CD8-positive, alpha-beta memory T cell (primary cell): ENCODE measurements at places on chromosomes 2 and 18. TPM values are rescaled to one million over a fixed set of nuclear protein-coding genes. Genes with fewer than 3 reads are reported as not detected.
A peak's percentile ranks its signal among the peaks of the same experiment; 100 is the strongest.

- DNase-seq: no peak
Observed at GRCh38 chr2:15729709-15730544, 138.3 kb downstream of the DDX1 start.

- no peak for DNase-seq
Observed at GRCh38 chr2:43331422-43331821, 105.0 kb upstream of the ZFP36L2 start.

DNA sequence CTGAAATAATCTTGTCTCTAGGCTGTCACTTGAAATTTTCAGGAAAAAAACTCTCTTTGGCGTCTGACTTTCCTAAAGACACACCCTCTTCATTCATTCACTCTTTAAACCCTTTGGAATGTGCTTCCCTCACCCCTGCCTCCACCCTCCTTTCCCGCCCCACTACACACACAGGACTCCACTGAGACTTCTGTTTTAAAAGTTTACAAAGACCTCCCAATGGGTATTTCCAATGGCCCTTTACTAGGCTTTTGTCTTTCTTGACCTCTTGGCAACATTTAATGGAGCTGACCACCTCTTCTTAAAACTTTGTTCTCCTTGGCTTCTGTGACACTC, 96.1 kb downstream of the RBMS1 start:
- no peak for DNase-seq

DNA sequence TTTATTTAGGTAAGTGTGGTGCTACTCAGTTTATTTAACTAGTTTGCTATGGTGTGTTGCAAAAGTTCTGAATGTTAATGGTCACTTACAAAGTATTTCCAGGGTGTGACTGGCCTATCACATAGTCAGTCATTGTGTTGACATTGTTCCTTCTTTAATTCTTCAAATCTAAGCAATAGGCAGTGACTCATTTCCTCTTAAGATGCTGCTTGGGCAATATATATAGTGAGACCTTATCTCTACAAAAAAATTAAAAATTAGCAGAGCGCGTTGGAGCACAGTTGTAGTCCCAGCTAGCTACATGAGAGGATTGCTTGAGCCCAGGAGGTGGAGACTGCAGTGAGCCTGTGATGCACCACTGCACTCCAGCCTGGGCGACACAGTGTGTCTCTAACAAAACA, 5.8 kb upstream of the CCDC88A start:
- no peak for DNase-seq

DNA sequence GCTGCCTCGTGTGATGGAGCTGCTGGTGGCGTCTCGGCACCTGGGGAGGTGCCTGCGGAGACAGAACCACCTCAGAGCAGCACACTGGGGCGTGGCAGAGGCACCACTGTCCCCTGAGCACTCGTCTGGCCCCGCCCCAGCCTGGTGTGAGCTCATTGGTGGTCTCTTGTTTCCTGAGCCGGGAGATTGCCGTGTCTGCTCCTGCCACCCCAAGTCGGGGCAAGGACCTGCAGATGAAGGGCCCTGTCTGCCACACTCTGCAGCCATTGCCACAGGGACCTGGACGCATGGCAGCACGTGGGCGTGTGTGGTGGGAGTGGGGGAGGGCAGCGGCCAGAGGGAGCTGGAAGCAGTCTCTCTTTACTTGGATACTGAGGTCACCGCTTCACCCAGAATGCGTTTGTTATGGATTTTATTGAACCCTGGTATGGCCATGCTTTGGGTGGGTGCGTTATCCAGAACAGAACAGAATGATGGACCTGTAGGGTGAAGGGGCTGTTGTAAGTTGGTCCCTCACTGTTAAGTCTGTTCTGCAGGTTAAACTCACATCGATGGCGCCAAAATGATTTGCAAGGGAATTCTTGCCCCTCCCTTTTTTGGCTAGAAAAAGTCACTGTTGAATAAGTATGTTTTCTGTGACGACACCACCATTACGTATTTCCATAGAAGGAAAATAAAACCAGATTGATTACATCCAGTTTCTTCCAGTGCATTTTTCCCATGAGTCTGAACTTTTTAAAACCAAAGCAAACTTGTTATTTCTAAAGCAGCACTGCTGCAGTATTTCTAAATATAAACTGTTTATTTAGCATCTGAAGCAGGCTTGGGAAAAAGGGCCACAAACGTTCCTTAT, 92.0 kb downstream of the USP40 start:
- no peak for DNase-seq

- no peak for DNase-seq
Observed at GRCh38 chr2:181646415-181646987, 10.4 kb downstream of the CERKL start.

- DNase-seq: no peak
Observed at GRCh38 chr2:109694190-109694589, 80.0 kb downstream of the SOWAHC start.

- no peak for DNase-seq
Observed at GRCh38 chr2:104870100-104870975, 16.4 kb downstream of the POU3F3 start.

GRCh38 chr2:15278296-15278695, 282.8 kb downstream of the NBAS start:
- DNase-seq: no peak

The SLC9A4 gene
- polyA plus RNA-seq: not detected

- no peak for DNase-seq
Observed at GRCh38 chr2:199465390-199465789, 7.7 kb upstream of the SATB2 start.

DNA sequence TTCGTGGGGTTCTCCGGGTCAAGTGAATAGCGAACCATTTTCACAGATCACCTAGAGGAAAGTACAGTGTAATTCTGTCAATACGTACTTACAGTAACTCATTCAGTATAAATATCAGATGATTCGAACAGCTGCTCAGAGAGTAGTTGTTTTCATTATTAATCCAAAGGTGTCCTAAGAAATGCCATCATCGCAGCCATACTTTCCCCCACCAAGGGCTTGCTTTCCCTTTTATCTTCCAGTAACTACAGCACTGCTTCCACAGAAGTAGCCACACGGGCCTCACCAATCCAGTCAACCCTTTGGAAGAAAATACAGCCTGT, 4.5 kb upstream of the C18orf32 start:
- no peak for DNase-seq

- DNase-seq: no peak
Observed at GRCh38 chr2:219199470-219200211, 6.9 kb upstream of the ZFAND2B start.

DNA sequence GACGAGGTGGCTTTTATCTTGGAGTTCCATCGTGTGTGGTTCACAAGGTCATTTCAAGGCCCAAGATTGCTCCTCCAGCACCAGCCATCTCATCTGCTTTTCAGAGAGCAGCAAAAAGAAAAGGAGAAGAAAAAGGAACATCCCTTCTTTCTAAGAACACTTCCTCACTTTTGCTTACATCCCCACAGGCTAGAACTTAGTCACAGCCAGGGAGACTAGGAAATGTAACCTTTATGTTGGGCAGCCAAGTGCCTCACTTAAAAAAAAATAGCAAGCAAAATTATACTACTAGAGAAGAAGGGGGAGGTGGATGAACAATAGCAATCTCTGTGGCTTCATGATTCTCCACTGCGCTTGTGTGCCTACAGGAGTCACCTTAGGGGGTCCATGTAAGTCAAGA, 141.8 kb downstream of the SMAD2 start:
- DNase-seq: no peak

DNA sequence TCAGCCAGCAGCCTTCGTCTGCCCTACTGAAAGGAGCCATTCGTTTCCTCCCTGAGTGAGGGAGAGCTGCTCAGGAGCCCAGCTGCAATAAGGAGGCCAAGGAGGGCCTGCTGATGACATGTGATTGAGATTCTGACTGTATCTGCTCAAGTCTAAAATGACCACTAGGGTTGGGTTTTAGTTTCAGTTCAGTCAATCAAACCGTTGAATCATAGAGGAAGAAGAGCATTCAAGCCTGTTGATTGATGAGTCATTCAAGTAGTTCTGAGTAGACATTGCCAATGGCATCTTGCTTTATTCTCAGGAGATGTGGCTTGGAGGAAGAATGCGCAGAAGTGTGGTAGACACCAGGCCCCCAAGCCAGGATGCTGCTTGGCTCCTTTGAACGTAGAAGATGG, 19.9 kb upstream of the BCL2L11 start:
- no peak for DNase-seq

The LYPD6B gene
- polyA plus RNA-seq: not detected

DNA sequence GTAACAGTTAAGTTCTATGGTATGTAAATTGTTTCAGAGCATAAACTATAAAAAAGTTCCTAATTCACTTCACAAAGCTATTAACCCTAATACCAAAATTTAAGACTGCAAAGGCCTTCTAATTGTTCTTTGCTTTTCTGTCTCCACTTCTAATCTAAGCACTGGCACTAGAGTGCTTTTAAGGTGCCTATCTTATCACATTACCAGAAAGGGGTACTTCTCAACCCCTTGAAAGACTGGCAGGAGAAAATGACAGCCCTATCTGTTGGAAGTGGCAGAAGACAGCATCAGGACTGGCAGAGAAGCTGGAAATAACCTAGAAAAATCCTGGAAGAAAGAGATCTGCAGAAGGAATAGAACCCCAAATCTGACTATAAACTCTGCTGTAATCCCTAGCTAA, 10.3 kb downstream of the CNRIP1 start:
- no peak for DNase-seq

GRCh38 chr2:53969968-53970723, 647 bp downstream of the PSME4 start:
- peak; percentile 14 for DNase-seq

The CTAGE1 gene
- polyA plus RNA-seq: not detected

DNA sequence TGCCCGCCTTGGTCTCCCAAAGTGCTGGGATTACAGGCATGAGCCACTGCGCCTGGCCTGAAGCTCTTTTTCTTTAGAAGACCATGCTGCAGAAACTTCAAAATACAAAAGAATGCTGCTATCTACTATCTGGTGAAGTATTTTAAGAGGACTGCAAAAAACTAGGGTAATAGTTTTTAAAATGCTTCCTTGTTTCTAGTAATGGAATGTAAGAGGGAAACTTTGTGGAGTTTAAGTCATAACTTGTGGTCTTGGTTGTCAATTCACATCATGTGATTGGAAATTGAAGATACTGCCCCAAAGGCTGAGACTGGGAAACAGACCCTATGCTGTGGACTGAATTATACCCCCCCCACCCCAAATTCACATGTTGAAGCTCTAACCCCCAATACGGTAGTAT, 68.3 kb downstream of the B3GNT2 start:
- no peak for DNase-seq

- DNase-seq: no peak
Observed at GRCh38 chr18:356778-357177, 88.9 kb upstream of the THOC1 start.

The EMX1 gene
- not detected for polyA plus RNA-seq

DNA sequence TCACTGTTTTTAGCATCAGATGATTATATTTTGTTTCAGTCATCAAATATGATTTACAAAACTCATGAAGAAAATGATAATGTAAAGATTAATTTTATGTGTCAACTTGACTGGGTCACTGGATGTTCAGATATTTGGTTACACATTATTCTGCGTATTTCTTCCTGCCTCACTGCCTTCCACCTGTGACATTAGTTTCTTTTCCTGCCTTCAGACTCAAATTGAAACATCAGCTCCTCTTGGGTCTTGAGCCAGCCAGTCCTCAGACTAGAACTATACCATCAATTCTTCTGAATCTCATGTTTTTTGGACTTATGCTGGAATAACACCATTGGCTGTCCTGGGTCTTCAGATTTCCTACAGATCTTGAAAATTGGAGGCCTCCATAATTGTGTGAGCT, 96.7 kb downstream of the ZNF385B start:
- DNase-seq: no peak

- no peak for DNase-seq
Observed at GRCh38 chr2:44098891-44099290, 69.8 kb upstream of the PPM1B start.

DNA sequence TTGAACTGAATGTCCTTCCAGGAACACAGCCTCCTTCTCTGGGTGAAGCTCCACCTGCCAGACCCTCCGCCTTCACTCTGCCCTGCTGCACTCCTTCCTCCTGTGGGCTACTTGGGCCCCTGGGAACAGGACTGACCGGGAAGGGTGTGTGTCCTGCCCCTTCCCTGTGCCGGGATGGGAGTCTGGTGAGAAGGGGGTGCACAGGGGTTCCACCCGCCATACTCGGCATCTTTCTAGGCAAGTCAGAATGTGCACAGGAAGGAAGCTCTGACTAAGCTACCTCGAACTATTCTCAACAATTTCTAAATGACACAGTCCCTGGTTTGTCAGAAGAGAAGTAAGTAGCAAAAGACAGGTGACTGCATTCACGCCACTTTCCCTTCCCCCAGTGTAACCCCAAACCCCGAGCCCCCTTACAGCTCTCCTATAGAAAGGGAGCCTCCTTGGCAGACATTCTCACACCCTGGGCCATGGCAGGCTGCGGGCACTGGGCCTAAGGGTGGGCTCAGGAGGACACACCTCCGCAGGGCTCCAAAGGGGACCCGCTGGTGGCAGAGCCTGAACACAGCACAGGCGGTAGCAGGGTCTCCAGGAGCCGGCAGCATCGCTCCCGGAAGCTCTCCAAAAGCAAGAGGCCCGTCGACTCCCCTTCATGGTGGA, 184.1 kb downstream of the HDAC4 start:
- no peak for DNase-seq

The SKA1 gene
- polyA plus RNA-seq: 0.40 TPM
